ENCODE measurements at places on chromosomes 16 and 17.

DNA sequence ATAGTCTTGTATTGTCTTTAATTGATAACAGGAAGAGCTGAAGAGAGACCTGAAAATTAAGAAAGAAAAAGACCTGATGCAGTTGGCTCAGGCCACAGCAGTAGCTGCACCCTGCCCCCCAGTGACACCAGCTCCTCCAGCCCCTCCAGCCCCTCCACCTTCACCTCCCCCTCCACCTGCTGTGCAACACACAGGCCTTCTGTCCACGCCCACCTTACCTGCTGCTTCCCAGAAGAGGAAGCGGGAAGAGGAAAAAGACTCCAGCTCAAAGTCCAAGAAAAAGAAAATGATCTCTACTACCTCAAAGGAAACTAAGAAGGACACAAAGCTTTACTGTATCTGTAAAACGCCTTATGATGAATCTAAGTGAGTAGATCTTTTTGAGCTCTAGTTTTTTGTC is 36.8 kb downstream of the C17orf58 start:
- no peak for DNase-seq

DNA sequence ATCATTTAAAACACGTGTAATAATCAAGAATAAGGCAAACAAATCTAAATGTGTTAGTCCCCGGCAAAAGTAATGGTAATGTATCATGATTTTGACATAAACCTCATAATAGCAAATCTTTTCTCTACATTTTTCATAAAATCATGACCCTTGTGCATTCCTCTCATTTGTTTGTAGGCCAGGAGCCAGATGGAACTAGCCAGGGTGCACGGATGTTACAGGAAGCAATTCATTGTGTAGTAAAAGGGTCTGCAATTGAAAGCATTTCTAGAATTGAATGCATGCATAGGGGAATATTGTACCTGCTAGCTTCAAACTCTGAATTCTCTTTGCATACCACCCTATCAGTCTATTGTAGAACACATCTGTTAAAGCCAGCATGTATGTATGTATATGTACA is 66.6 kb downstream of the CNTNAP4 start:
- DNase-seq = no peak

DNA sequence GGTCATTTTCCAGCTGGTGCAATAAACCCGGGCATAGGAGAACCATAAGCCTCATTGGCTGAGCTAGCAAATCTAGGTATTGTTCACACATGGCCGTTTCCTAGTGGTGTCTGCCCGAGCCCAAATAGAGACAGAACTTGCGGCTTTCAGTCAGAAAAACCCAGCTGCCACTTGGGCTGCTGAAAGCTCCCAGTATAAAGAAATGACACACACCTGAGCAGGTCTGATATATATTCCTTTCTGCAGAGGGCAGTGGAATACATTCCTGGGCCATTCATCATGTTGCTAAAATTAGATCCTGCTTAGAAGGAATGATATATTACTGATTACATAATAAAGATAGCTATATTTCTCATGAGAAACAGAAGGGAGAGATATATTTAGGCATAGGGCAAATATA is 83.9 kb upstream of the IRX5 start:
- DNase-seq = no peak

DNA sequence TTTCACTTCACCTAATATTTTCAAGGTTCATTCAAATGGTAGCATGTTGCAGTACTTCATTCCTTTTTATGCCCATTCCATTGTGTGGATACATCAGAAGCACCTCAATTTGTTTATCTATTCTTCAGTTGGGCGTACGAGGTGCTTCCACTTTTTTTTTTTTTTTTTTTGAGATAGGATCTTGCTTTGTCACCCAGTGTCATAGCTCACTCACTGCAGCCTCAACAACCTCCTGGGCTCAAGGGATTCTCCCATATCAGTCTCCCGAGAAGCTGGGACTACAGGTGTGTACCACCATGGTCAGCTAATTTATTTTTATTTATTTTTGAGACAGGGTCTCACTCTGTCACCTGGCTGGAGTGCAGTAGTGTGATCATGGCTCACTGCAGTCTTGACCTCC is 22.5 kb upstream of the SPNS3 start:
- DNase-seq = no peak

DNA sequence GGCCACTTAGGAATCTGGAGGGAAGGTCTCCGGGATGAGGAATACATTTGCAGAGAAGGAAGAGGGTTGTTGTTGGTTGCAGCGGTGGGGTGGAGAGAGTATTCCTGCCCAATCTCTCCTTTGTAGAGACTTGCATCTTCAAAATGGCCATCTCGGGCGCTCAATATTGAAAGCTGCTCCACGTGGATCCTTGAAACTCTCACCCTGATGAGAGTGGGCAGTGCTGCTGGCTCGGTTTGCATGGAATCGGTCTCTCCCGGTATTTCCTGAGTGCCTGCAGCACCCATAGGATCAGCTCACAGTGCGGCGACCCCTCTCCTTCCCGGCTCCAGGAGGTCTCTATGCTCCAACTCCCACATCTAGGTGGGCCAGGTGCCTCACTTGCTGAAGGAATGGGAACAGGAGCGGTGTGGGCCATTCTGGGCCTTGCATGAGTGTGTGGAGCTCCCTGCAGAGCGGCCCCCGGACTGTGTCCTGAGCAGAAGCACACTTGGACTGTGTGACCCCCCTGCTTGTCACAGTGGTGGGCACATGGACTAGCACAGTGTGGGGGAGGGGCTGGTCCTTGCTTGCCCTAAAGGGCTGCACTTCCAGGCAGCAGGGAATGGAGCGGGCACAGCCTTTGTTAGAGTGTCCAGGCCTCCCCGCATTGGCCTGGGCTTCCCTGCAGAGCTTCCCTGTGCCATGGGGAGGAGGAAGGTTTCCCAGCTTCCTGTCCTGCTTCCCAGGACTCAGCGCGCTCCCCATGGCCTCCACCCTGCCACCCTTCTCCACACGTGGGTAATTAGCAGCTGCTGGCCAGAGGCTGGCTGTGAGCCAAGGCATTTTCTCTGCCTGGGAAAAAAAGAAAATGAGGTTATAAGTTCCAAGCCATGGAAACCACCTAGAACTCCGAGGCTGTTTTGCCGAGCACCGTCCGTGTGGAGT is 139.3 kb downstream of the IRF8 start:
- DNase-seq = no peak

All from HEK293T (cell line).